CD4-positive, alpha-beta memory T cell (primary cell): ENCODE measurements at places on chromosomes 3 and 15. TPM values are rescaled to one million over a fixed set of nuclear protein-coding genes. Genes with fewer than 3 reads are reported as not detected.
A peak's percentile ranks its signal among the peaks of the same experiment; 100 is the strongest.

GRCh38 chr3:39097716-39098472 is 9.5 kb downstream of the GORASP1 start:
- DNase-seq, result no peak
- H3K4me3 ChIP-seq, result no peak overlapping the region

GRCh38 chr3:72549761-72550581 is 298.3 kb downstream of the SHQ1 start:
- H3K27ac ChIP-seq, result no peak overlapping the region
- peak; percentile 6 for DNase-seq
- H3K4me3 ChIP-seq, result peak overlapping the region; percentile 28
- no peaks in the 10 kb centered on the region for H3K27me3 ChIP-seq

DNA sequence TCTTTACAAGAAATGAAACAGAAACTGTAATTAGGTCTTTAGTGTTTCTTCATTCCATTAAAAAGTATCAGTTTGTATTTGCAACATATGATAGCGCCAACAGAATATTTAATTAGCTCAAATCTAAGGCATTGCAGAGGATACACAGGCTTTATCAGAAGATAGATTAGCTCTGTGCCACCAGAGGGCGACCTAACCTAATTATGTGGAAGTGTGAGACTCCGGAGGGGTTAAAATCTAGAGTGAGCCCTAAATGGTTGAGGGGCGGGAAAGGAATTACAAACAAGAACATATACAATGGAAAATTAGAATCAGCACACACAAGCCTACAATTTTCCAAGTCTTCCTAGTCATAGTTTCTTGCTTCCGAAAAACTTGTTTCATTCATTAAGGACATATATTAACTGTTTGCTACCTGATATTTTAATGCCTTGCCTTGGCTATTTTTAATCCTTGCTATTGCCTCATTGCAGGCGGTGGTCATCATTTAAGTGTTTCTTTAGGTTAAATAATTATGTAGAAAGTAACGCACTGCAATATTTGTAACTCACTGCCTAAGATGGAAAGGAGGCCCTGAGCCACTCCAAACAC is 18.0 kb upstream of the RYR3 start:
- no peaks in the 10 kb centered on the region for H3K36me3 ChIP-seq
- H3K27ac ChIP-seq, result no peak overlapping the region
- H3K4me1 ChIP-seq, result no peaks in the 10 kb centered on the region
- H3K4me3 ChIP-seq, result no peak overlapping the region

DNA sequence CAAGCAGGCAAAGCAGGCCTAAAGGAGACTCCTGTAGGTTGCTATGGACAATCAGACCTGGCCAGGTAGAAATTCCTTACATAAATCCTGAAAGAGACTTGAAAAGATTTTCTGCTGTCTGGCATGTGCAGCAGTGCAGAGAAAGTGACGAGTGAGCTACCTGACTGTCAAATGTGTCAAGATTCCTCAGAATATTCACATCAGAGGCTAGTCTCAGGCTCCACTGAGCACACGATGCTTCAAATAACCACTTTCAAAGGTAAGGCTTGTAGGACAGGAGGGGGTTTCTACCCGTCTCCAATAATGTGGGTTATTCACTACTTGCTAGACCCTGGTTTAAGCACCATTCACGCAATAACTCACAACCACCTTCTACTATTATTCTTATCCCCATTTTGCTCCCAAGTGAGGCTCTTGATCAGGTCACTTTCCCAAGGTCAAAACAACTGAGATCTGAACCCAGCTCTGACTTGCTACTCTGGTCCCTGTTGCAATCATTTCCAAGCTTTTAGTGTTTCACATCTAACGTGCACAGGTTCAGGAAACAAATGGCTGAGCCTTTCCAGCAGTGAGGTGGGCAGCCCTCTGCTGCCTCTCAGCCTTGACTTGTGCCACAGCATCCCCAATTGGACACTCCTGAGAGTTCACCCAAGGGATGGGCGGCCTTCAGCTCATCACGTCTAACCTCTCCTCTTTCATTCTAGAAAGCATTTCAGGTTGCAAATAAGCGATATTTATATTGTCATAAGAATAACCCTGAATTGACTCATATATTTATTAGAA is 329.9 kb upstream of the WNT5A start:
- no peak for DNase-seq
- H3K4me1 ChIP-seq, result no peaks in the 10 kb centered on the region
- no peaks in the 10 kb centered on the region for H3K36me3 ChIP-seq
- H3K4me3 ChIP-seq, result no peak overlapping the region
- H3K27ac ChIP-seq, result no peak overlapping the region

- H3K4me3 ChIP-seq, result no peak overlapping the region
- no peak overlapping the region for H3K27ac ChIP-seq
- H3K4me1 ChIP-seq, result no peaks in the 10 kb centered on the region
- H3K36me3 ChIP-seq, result no peaks in the 10 kb centered on the region
Measured at GRCh38 chr3:88307666-88308065, 157.9 kb downstream of the C3orf38 start.

AGBL1 gene
- polyA plus RNA-seq, result not detected

- no peaks in the 10 kb centered on the region for H3K27me3 ChIP-seq
- no peak overlapping the region for H3K4me3 ChIP-seq
- H3K4me1 ChIP-seq, result no peaks in the 10 kb centered on the region
- no peaks in the 10 kb centered on the region for H3K36me3 ChIP-seq
- no peak for DNase-seq
- no peak overlapping the region for H3K27ac ChIP-seq
Measured at GRCh38 chr3:60192297-60193114, 1058.7 kb downstream of the FHIT start.

ACTC1 gene
- polyA plus RNA-seq, result not detected

LMAN1L gene
- not detected for polyA plus RNA-seq

GRCh38 chr3:197338586-197338985 is 40.2 kb upstream of the DLG1 start:
- no peaks in the 10 kb centered on the region for H3K4me1 ChIP-seq
- H3K27me3 ChIP-seq, result no peaks in the 10 kb centered on the region
- DNase-seq, result no peak
- H3K36me3 ChIP-seq, result no peaks in the 10 kb centered on the region

DNA sequence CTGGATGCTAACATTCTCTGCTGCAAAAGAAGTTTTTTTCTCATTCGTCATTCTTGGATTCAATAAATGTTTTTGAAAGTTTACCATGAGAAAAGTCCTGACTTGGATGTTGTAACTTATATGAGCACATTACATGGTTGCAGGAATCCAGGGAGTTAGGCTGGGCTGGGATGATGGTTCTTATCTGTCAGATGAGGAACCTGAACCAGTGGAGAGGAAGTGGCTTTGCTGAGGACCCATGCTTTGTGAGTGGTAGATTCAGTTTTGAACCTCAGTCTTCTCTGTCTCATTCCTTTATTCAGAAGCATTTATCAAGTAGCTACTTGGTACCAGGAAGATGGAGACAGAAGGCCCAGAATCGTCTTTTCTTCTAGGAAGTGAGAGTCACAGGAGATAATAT is 3.7 kb upstream of the GASK1A start:
- H3K36me3 ChIP-seq, result no peaks in the 10 kb centered on the region
- no peak overlapping the region for H3K4me3 ChIP-seq
- peaks cover 6% of the 10 kb centered on the region for H3K4me1 ChIP-seq
